ENCODE measurements at places on chromosomes 2 and 18.

GRCh38 chr2:134231965-134232340 is 21.9 kb upstream of the MGAT5 start:
- no peak for DNase-seq

GRCh38 chr2:1771626-1772280 is 27.4 kb upstream of the PXDN start:
- no peak for DNase-seq

GRCh38 chr2:160984426-160985077 is 175.7 kb upstream of the TANK start:
- no peak for DNase-seq

DNA sequence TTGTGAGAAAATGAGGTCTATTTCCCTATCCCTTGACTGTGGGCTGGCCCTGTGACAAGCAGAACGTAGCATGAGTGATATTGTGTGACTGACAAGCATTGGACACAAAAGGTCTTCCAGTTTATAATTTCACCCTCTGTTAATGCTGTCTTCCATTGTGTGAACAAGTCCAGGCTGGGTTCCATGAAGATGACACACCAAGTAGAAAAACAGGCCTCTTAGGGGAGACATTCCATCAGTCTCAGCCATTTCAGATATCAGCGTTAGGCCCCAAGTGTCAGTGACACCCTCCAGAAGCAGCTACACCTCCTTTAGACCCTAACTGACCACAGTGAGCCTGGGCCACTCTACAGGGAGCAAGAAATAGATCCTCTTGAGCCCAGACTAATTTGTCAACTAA is 511.3 kb downstream of the FBXO15 start:
- no peak for DNase-seq

- no peak for DNase-seq
Measured at GRCh38 chr18:36420826-36421225, 123.3 kb downstream of the FHOD3 start.

GRCh38 chr18:46462523-46462922 is 194.5 kb downstream of the LOXHD1 start:
- DNase-seq: no peak

DNA sequence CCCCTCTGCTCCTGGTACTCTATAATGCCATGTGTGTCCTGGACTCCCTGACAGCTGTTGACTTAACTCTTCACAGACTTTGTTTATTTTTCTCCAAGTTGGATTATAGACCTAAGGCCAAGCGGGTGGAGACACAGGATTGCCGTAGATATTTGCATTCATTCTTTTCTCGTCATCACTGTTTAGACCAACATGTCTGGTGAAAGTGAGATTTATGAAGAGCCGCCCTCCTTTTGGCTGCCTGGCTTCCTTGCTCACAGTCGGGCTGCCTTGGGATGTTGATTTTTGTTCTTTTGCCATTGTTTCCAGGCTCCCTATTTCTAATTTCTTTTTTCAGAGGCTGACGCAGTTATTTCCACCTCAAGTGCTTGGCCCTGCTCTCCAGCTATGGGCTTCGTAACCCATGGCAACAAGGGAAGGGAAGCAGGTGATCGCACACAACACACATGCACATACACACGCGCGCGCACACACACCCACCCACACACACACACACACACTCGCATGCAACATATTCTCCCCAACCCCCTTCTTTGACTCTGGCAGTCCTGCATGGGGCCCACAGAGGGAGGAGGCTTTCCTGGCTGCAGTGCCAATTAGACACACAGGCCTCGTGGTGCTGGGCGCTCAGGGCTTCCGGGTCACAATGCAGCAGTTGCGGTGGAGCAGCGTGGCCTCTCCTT is 296.5 kb downstream of the MTX2 start:
- no peak for DNase-seq

DNA sequence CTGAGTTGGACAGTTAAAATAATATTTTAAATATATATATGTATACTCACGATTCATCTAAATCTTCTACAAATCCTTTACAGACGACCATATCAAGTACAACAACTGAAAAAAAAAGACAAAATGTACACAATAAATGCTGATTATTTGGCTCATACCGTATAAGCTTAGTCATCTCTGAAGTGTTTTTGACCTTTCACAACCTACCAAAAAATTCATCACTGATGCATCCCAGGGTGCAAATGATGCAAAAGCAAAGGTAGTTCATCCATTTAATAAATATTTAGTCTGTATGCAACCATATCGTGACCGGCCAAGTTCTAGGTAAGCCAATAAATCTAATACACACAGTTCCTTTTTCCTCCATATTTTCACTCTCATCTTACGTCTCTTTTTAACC is 1.1 kb downstream of the TMX3 start:
- DNase-seq: no peak

DNA sequence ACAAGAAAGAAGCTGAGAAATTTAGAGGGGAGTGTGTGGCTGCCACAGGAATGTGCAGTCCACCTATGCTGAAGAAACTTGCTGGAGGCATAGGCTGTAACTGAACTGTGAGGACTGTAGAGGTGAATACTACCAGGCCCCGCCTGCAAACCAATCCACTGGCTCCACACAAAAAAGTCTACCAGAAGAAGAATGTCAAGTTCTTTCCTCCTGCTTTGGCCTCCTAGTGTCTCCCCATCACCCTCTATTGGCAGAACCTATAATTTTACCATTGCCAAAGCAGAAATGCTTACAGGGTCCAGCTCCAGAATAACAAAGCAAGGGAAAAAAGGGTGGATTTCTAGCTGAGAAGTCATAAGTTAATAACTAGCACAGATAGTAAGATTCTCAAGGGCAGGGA is 5.9 kb upstream of the ATP5MC3 start:
- DNase-seq: peak; percentile 21

DNA sequence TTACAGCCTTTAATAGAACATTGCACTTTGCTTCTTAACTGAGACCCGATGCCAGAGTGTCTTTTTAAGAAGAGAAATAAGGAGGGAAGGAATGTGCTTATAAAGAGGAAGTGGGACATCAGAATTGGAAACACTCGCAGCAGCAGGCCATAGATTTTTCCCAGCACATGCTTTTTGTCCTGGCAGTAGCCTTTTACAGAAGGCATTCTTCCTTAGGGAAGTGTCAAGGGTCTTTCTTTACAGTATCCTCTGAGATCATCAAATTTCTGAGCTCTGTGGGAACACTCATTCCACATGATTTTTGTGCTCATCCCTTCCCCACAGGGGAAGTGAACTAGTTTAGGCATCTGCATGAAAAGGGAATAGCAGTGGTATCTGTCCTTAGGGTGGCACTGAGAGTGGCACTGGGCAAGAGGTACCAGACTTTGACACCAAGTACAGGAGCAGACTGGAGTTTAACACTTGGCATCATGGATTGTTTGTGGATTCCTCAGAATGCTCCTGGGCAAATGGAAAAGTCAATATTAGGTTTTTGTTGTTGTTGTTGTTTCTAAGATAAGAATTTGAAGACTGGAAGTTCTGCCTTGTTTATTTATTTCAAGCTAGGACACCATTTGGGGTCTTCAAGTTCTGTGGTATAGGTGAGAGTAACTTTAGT is 4.1 kb downstream of the MYO1B start:
- DNase-seq: no peak

GRCh38 chr2:14530506-14530905 is 102.0 kb upstream of the LRATD1 start:
- DNase-seq: no peak

DNA sequence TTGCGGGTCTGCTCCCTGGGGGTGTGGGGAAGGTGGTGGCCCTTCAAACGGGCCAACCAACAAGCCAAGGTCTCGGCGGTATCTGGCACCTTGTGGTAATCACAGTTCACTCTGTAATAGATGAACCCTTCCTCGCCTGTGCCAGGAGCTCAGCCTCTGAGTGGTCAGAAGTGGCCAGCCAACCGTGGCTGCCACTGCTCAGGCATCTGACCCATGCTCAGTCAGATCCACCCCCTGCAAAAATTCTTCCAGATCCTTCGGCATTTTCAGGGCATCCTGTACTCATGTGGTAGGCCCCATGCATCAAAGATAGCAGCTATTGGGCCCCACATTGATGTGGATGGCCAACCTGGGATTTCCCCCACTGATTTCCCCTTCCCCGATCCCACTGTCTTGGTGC is 39.6 kb upstream of the SERPINE2 start:
- no peak for DNase-seq

GRCh38 chr2:88608184-88608583 is 19.1 kb downstream of the EIF2AK3 start:
- DNase-seq: no peak

DNA sequence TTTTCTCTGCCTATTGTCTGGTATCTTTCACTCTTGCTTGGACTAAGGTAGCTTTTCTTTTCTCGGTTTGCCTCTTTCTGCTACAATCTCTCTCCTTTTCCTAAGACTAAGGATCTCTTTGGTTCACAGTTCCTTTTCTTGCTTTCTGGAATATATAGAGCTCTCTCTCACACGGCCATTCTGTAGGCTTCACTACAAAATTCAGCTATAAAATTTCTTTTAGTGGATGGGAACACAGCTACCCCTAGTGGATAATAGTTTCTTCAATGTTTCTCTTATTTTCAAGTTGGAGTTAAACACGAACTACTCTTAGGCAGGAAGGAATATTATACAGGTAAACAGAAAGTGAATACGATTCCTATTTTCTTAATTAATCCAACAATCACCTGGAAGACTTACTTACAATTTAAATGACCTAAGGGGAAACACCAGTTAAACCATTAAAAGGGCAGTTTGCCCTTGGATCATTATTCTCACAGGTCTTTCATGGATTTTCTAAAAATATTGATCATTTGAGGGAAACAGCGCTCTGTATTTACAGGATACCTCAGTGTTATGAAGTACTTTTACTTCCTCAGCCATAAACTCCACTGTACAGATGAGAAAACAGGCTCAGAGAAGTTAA is 140.5 kb downstream of the LRP2 start:
- peak; percentile 25 for DNase-seq

- DNase-seq: no peak
Measured at GRCh38 chr18:44609181-44609941, 71.3 kb upstream of the SETBP1 start.

DNA sequence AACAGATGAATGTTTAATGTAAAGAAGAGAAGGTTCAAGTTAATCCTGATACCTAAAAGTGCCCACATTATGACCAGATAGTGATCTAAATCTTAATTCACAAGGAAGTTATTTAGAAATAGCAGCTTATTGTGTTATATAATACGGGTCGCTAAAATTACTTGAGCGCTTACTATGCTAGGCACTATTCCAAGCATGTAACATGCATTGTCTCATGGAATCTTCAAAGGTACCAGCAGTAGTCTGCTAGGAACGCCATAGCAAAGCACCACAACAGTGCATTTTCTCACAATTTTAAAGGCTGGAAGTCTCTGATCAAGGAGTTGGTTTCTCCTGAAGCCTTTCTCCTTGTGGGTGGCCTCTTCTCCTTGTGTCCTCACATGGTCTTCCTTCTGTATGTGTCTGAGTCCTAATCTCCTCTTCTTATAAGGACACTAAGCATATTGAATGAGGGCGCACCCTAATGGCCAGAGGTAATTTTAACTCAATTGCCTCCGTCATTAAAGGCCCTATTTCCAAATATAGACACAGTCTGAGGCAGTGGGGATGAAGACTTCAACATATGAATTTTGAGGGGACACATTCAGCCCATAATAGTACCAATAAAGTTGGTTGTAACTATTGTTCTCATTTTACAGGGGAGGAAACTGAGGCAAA is 118.4 kb downstream of the LRRC30 start:
- no peak for DNase-seq

GRCh38 chr2:106857882-106858478 is 28.0 kb downstream of the ST6GAL2 start:
- DNase-seq: no peak
